Ovary (tissue), 10 donors: ENCODE measurements at places on chromosomes 7 and 10.

- no peaks in the 10 kb centered on the region for H3K4me1 ChIP-seq
- H3K27ac ChIP-seq, result no peak overlapping the region
- DNase-seq, result no peak
- no peaks in the 10 kb centered on the region for H3K27me3 ChIP-seq
Observed at GRCh38 chr7:22549667-22550513, 49.9 kb upstream of the STEAP1B start.

GRCh38 chr10:79001082-79001885 lies 67.5 kb upstream of the ZMIZ1 start:
- no peaks in the 10 kb centered on the region for H3K36me3 ChIP-seq
- no peak overlapping the region for H3K27ac ChIP-seq
- no peak overlapping the region for H3K4me3 ChIP-seq
- H3K4me1 ChIP-seq, result no peaks in the 10 kb centered on the region
- no peaks in the 10 kb centered on the region for H3K27me3 ChIP-seq

- H3K4me1 ChIP-seq, result no peaks in the 10 kb centered on the region
- H3K27ac ChIP-seq, result no peak overlapping the region
- no peak overlapping the region for H3K4me3 ChIP-seq
- H3K27me3 ChIP-seq, result no peaks in the 10 kb centered on the region
Observed at GRCh38 chr10:116038259-116038658, 234.7 kb downstream of the GFRA1 start.

DNA sequence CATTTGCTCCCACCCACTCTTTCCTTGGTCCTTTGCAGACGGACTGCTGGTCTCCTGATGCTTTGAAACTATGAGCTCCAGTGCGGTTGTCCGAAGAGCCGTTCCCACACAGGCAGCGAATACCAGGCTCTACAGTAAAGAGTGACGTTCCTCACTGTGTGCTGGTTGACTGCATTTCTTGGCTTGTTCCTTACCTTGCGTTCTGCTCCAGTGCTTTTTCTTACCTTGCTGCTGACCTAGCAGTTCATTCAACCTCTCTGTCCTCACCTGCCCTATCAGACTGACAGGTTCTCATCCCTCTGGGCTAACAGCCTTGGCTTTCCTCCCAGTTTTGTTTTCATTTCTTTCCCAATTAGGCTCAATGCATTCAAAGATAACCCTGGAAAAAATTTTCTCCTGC lies 214.8 kb downstream of the TMEM178B start:
- H3K27ac ChIP-seq, result no peak overlapping the region
- no peaks in the 10 kb centered on the region for H3K4me1 ChIP-seq
- H3K4me3 ChIP-seq, result no peak overlapping the region
- H3K36me3 ChIP-seq, result no peaks in the 10 kb centered on the region
- no peak for DNase-seq
